ENCODE measurements at places on chromosomes 4 and X.

- no peak for DNase-seq
These were observed 5.7 kb downstream of the ATP1B4 start for GRCh38 chrX:120367402-120368109.

- DNase-seq, result no peak
These were observed 53.2 kb downstream of the ACSL4 start for GRCh38 chrX:109679820-109680219.

- no peak for DNase-seq
These were observed 29.0 kb downstream of the RTL5 start for GRCh38 chrX:72102760-72103159.

- no peak for DNase-seq
These were observed 544.3 kb upstream of the CNKSR2 start for GRCh38 chrX:20829665-20830491.

DNA sequence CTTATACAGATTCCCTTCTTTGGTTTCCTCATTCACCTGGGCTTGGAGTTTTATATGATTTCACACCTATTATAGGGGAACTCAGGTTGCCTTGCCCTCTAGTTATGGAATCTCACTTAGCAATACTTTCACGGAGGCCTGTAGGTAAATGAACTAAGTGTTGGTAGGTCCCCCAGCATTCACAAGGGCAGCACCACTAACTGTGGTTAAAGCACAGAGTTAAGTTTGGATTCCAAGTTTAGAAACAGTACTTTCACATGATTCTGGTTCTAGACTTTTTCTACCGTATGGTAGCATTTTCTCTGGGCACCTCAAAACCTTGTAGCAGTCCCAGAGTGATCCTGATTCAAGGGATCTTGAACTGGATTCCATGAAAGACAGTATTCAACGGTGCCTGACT, 46.4 kb downstream of the SH2D1A start:
- DNase-seq, result no peak

GRCh38 chrX:44908153-44908552, 35.2 kb downstream of the KDM6A start:
- no peak for DNase-seq

DNA sequence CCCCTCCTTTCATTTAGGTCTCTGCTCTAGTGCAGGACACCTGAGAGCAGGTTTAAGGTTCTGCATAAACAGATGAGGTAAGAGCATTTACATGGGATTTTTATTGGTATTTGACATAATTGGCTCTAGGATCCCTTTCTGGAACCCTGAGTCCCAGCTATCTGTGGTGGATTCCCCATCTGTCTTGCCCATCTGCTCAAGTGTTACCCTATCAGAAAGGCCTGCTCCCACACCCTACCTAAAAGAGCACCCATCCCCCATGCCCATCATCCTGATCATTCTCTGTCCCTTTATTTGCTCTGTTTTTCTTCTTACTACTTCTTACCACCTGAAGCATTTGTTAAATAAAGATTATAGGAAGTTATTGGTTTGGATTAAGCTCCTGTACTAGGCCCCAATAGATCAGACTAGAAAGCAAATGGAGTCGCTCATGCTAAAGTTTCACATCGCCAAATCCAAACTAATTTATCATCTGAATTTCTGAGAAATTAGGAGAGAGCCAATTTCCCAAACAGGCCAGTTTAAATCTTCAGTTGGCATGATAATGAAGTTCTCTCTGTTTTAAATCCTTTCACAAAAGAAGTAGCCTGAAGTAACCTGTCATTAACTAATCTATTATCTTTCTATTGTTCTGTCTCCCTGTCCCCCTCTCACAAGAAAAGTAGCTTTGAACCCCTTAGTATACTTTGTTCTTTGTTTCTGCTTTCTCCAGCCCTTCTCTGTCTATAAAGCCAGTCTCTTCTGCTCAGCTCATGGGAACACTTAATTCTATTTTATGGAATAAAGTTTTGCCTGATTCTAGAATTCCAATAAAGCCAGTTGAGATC, 178.6 kb downstream of the ZNF674 start:
- DNase-seq, result no peak

DNA sequence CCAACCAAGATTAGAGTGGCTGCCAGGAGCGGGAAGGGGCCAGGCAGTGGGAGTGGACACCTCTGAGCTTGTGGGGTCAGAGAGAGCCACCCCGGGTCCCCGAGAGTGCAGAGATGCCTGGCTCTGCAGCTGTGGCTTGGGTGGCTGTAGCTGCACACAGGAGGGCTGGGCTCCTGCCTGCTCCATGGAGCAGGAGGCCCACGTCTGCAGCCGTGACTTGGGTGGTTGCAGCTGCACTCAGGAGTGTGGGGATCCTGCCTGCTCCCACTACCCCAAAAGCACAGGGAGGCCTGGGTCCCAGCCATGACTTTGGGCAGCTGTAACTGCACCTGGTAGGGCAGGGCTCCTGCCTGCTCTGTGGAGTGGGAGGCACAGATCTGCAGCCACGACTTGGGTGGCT, 28.7 kb upstream of the DIPK2B start:
- DNase-seq, result no peak

DNA sequence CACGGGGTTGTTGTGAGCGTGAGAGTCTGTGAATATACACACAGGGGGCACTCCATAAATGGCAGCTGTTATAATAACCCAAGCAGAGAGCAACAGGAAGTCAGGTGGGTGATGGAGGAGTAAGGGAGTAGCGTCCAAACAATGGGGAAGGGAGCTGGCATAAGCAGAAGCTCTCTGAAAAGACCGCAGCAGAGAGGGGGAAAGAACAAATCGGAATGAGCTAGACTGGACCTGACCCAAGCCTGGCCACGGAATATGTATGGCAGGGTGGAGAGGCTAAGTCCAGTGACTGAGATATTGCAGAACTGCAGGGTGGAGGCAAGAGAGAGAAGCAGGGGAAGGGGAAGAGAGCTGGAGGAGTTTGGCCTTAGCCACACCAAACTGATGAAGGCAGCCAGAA, 6.5 kb upstream of the GJB1 start:
- no peak for DNase-seq

DNA sequence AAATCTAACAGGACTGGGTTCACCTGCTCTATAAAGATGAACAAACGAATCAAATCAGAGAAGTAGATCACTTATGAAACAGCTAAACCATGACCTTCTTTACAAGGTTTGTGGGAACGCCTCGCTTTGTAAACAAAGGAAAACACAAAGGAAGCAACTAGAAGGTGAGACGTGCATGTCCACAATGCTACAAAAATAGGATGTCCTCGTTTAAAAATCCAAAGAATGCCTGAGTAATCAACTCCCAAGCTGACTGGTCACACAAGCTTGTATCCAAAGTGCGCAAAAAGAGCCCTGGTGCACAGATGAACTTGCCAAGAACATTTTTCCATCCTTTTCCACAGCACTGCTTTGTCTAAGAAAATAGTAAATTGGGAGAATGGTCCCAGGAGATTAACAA, 6.3 kb upstream of the SH3KBP1 start:
- no peak for DNase-seq

- DNase-seq, result no peak
These were observed 143.1 kb downstream of the RBM47 start for GRCh38 chr4:40486534-40486933.

GRCh38 chr4:118338981-118339765, 13.6 kb downstream of the PRSS12 start:
- DNase-seq, result no peak

GRCh38 chrX:48002929-48003328, 860 bp downstream of the ZNF182 start:
- DNase-seq, result no peak

DNA sequence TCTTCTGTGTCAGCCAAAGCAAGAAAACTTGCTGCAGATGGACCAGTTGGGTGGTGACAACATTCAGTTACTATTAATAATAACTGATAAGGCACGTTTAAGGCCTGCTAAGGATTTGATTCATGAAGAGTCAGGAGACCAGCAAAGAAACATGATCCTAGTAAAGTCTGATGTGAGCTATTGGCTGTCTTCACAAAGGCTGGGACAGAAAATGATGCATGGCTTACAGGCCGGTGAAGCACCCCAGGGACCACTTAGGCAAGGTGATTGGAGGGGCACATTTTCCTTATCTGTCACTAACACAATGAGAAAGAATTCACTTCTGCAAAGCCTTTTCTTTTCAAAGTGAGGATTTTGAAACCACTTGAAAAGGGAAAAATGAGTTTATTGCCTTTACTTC, 65.4 kb upstream of the TRPC3 start:
- no peak for DNase-seq

GRCh38 chrX:120358737-120359456, 3.0 kb upstream of the ATP1B4 start:
- no peak for DNase-seq

DNA sequence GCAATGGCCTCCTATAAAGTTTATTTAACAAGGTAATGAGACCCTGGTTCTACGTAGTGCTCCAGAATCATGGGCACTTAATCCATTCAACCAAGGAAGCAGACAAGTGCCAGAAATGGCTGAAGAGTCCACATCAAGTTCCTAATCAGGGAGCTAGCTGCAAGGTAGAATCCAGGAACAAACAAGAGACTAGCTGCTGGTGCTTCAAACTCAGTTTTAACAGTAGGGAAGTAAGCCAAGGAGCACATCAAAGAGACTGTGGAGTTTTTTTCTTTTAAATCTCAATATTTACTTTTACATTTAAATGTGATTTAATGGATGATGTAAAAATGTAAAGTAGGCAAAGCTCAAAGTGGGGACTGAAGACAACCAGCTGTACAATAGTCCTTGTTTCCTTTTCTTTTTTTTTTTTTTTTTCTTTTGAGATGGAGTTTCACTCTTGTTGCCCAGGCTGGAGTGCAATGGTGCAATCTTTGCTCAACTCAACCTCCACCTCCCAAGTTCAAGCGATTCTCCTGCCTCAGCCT, 630.4 kb downstream of the CCSER1 start:
- no peak for DNase-seq

DNA sequence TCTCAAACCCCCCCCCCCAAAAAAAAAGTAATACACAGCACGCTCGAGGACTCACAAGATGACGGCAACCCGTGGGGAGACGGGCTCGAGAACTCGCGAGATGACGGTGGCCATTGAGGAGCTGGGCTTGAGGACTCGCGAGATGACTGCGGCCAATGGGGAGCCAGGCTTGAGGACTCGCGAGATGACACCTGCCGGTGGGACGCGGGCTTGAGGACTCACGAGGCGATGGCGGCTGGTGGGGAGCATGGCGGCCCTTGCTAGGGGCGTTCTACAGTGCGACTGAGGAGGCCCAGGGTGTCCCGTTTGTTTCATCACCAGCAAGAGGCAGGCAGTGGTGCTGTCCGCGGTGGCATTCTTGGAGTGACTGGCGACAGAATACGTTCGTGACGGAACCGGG, 172.4 kb upstream of the MAGEB16 start:
- no peak for DNase-seq

DNA sequence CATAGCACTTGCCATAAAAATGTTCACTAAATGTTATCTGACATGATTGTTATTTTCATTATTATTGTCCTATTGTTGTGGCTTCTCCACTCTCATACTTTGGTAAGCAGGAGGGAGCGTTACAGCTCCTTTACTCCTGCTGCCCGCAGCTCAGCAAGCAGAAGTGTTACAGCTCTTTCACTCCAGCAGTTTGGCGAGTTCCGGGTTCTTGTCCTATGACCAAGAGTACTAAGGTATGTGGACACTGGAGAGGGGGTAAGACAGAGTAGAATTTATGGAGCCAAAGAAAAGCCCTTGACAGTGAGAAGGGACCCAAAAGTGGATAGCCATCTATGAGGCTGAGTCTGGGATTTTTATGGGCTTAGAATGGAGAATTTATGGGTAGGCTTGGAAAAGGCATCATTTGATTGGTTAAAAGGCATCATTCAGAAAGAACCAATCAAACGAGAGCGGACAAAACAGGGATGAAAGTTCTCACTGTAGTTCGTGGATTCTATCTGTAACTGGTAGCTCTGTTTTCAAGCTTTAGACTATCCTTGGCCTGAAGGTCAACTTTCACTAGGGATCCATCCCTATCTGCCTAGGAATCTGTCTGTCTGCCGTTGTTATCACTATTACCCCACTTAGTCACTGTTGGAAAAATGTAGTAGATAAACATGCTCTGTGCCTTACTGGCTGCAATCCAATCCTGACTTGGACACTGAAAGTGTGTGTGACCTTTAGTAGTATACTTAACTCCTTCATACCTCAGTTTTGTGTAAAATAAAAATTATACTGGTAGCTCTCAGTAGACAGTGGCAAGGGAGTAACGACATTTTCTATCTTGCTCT, 545.6 kb upstream of the LCORL start:
- DNase-seq, result no peak

DNA sequence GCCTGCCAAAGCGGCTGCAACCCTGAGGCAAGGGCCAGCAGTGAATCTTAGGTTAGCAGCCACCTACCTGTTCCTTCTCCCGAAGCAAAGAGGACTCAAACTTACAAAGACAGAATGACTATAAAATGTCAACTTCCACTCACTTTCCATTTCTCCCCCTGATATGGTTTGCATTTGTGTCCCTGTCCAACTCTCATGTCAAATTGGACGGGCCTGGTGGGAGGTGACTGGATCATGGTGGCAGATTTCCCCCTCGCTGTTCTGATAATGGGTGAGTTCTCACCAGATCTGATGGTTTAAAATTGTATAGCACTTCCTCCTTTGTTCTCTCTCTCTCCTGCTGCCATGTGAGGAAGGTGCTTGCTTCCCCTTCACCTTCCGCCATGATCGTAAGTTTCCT, 35.3 kb upstream of the TMEM154 start:
- DNase-seq, result no peak

DNA sequence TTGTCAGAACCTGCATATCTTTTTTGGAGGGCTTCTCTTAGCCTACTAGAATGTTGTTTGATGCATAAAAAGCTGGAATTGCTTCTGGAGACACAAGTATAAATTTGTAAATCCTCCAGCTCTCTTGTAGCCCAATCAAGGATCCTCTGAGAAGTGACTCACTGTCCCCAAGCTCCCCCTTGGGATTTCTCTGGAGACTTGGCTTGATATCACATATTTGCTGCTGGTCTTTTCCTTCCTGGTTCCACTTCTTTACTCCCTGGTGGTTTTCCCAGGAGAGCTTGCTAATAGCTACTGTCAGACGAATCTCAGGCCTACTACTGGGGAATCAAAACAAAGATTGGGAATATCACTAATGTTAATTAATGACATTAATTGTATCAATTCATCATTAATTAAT, 173.1 kb downstream of the STK32B start:
- DNase-seq, result no peak

DNA sequence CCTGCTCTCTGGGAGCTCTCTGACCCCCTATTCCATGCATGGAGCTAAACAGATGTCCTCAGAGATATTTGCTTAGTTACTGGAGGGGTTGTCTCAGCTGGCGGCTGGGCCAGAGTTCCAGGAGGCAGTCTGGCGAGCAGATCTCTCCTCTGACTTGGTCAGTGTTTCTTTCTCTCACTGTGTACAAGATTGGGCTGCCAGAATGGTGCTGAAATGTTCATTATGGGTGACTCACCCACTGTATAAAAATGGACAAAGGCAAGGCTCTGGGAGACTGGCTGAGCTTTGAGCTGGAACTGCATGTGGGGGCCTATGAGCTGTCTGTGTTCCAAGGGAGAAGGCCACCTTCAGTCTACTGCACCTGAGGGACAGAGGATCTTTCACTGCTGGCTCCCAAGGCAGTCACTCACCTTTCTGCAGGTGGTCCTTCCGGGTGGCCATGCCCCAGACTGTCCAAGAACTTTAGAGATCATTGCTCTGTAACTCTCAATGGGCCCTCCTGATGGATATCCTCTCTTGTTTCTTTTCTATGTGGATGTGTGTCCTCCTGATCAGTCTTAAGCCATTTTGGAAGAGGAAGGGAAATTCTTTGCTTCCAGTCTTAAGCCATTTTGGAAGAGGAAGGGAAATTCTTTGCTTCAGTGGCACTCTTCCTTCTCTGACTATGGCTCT, 88.2 kb downstream of the CFAP299 start:
- no peak for DNase-seq

GRCh38 chr4:130288576-130288975, 1192.6 kb downstream of the C4orf33 start:
- DNase-seq, result no peak
